Activated CD8-positive, alpha-beta memory T cell treated with anti-CD3 and anti-CD28 coated beads for 4 hours (primary cell): ENCODE measurements at places on chromosomes 5 and 9.

DNA sequence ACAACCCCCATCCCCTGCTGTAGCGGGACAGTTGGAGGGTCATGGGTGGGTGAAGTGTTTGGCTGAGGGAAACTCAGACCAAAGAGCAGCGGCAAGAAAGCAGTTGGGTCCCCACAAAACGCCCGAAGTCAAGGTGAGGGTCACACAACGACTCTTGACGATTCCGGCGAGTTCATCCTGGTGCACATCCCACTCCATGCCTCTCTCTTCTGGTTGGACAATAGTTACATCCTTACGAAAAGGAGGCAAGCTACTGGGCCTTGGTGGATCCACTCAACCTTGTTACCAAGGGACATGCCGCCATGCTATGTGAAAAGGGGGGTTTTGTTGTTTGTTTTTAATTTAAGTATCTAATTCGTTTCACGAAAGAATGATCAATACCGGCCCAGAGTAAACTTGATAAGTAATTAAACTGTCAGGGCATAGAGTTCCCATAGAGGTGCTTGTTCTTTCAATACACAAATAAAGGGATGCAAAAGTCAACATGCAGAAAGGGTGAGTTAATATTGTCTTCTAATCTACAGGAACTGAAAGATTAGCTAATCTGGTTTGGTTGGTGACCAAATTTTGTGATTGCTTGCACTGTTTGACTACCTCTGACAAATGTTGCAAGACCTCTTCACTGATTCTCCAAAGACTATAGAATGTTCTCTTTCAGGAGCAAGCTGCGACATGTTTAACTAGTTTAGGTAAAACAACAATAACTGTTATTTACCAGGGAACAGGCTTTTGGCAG is 732 bp upstream of the SMIM15 start:
- DNase-seq: no peak

DNA sequence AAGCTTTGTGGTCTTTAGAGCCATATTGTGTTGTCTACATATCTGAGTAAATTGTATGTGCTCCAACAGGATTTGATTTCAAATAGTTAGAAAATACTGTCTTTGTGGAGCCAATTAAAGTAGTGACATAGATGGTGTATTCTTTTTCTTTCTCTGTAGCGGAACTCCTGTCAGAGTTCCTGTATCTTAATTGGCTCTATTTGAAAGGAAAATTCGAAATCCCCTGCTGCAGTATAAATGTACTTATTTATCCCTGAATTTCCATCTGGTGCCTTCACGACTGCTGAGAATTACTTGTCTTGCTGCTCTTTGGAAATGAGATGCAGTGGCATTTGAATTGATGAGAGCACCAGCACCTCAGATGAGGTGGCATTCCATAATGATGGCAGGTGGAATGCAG is 546.7 kb upstream of the SGCD start:
- no peak for DNase-seq

- no peak for DNase-seq
Observed at GRCh38 chr9:14136047-14136635, 177.8 kb downstream of the NFIB start.

GRCh38 chr5:154395407-154396106 is 50.2 kb upstream of the SAP30L start:
- DNase-seq: no peak

GRCh38 chr5:98308231-98308630 is 465.2 kb upstream of the RGMB start:
- no peak for DNase-seq

DNA sequence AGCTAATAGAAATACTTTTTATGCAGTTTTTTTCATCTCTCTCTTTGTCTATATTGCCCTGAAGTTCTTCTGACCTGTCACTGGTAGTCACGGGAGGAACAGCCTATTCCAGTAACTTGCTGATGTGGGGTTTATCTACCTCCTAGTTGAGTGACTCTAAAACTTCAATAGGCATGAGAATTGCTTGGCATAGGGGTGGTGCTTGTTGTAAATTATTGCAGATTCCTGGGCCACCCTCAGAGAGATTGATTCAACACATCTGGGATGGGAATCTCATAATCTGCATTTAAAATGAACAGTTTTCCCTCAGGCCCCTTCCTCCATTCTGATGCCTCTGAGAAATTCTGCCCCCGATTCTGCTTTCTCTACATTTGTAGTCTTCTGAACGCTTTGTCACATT is 184.4 kb downstream of the ARHGEF28 start:
- no peak for DNase-seq

DNA sequence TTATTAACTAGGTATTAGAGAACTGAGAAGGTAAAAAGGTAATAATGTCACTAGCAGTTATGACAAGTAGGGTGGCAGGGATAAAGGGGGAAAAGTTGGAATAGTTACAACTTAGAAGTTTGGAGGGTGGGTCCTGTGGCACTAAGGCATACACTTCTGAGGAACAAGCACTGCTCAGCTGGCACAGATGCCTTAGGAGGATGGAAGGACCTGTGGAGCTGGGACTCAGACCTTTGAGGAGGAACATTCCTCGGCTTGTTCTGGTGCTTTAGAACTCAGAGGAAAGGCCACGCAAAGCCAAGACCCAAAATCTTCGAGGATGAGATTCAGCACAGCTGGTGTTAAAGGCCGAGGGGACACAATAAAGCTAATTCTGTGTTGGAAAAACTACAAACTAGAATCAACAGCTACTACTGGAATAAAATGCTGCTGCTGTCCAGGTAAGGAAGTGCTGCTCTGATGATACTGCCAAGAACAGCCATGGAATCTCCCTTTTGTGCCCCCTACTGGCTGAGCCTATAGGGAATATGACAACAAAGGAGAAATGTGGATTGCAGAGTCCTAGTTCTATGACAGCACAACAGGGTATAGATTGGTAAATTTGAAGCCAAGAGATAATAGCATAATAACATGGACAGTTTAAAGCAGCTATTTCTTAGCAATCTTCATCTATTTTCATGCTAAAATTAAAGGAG is 126.7 kb downstream of the SLC25A46 start:
- DNase-seq: no peak

DNA sequence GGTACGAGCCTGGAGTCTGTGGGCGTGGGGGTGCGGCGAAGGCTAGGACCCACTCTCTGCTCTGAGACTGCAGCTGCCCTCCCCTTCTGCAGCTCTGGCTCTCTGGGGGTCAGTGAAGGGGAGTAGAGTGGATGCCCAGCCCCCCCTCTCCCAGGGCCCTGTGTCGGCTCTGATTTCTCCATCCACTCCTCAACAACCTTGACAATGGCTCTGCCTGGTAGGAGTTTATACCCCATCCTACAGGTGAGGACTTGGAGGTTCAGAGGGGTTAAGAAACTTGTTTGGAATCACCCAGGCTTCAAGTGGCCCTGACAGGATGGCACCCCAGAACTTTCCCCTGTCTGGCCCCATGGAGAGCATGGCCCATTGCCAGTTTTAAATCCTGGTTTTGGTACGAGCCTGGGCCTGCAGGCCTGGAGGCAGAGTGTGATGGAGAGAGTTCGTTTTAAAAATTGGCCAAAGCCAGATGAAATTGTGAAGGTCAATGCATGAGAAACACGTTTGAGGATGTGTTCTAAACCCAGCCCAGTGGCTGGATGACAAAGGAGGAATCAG is 22.3 kb downstream of the NCS1 start:
- DNase-seq: no peak
